ENCODE measurements at places on chromosomes 1 and 21. TPM values are rescaled to one million over a fixed set of nuclear protein-coding genes. Genes with fewer than 3 reads are reported as not detected.

The F5 gene
- total RNA-seq: 0.90 TPM

The NID1 gene
- total RNA-seq: 55.4 TPM

DNA sequence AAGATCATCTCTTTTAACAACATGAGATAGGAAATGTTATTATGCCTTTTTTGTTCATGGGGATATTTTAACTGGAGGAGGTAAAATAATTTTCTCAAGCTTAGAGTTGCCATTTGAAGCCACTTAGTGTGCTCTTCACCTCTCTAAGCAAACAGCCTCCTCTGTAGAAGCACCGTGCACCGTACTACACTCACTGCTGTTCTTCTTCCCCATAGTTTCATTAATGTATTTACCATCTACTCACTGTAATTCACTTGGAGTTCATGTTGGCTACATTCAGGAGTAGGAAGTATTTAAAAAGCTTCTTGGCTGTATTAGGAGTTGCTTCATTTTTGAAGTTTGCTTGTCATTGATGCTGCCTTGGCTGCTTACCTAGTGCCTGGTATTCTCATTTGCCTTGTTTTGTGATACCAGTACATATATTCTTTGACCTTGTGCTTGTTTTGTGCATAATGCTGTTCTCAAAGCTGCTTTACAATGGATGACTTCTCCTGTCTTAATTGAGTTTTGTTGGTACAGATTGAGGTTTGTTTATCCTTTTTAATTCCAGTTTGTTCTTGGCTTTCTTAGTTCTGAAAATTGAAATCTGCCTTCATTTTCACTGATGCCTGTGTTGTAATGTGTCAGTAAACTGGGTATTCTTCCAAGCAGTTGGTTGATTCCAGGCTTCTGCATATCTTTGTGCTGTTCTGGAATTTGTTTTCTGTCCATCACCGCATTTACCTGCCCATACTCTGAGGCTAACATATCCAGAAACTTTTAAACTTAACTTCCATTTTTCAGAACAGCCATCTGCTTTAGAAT is 240.4 kb downstream of the HMCN1 start:
- no peak for DNase-seq

DNA sequence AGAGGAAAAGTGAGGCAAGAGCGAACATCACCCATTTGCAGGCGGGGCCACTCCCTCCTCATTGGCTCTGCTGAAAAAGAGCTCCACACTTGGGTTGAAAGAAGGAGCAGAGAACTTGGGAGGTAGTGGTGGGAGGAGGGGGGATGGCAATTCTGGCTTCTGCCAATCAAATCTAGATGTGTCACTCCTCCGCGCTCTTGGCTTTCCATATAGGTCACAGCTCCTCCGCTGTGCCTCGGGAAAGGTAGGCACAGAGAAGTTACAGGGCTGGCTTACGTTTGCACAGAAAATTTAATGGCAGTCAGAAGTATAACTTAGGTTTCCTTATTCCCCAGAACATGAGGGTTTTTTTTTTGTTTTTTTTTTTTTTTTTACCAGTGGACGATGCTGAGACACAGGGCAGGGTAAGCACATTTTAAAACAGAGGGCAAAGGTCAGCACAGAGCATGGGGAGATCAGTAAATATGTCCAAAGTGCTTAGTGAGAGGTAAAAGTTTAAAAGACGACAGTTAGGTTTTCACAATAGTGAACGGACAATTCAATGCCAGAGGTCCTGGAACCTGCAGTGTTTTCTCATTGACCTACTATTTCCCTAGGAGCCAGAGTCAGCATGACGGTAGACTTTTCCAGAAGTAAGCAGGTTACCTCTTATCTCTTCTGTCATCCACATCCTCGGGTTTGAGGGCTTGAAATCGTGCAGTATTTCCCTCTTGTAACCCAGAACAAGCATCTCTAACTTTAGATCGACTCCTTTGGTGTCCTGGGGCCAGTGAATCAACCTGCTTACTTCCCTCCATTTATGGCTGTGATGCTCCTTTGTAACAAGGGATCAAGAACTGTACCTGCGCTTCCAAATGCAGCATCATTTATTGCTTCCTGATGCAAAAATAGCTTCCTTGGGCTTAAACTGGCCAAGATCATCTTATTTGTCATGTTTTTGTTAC is 258.9 kb upstream of the PROX1 start:
- DNase-seq: no peak

The ENSA gene
- 181 TPM for total RNA-seq

- peak; percentile 95 for DNase-seq
These were observed 61.3 kb downstream of the RAP1GAP start for GRCh38 chr1:21607549-21608529.

- no peak for DNase-seq
These were observed 184.9 kb downstream of the PLA2G4A start for GRCh38 chr1:187013582-187014200.

The SLC35F3 gene
- total RNA-seq: 0.58 TPM

GRCh38 chr21:26972192-26972591 is 5.3 kb upstream of the ADAMTS5 start:
- no peak for DNase-seq

DNA sequence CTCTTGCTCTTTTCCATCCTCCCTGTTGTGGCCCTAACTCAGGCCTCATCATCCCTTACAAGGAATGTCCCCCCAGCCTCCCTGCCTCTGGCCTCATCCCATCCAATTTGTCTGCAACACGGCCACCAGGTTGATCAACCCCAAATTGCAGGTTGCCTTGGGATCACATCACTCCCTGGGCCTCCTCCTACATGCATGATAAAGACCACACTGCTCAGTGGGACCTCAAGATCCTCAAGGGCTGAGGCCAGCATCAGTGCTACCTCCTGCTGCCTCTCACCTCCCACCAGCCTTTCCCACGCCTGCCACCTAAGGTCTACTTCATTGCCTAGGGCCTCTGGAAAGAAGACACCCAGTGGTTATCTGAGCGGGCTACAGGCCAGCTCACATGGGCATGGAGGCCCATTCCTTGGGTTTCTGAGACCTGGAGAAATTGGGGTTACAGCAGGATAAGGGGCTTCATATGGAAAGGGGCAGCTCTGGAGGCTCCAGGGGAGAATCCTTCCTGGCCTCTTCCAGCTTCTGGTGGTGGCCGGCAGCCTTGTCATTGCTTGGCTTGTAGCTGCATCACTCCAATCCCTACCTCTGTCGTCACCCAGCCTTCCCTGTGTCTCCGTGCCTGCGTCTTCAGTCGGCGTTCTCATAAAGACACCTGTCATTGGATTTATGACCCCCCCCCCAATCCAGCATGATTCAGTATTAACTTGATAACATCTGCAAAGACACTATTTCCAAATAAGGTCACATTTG is 60.5 kb downstream of the KLHDC7A start:
- no peak for DNase-seq

DNA sequence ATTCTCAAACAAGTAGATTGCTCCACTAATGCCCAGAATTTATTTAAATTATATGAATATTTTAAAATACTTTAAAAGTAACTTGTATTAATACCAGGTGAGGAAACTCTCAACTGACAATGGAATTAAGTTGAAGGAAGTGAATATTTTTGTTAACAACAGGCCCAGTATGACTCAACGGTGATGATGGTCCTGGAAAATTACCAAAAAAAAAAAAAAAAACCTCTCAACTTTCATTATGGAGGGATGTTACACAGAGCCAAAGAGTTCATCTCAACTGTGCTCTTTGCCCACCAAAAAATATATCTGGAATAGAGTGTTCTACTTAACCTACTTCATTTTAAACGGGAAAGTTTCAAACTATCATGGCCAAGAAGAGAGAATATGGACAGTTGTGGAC is 28.3 kb downstream of the CFH start:
- DNase-seq: no peak

The LCE1E gene
- not detected for total RNA-seq

DNA sequence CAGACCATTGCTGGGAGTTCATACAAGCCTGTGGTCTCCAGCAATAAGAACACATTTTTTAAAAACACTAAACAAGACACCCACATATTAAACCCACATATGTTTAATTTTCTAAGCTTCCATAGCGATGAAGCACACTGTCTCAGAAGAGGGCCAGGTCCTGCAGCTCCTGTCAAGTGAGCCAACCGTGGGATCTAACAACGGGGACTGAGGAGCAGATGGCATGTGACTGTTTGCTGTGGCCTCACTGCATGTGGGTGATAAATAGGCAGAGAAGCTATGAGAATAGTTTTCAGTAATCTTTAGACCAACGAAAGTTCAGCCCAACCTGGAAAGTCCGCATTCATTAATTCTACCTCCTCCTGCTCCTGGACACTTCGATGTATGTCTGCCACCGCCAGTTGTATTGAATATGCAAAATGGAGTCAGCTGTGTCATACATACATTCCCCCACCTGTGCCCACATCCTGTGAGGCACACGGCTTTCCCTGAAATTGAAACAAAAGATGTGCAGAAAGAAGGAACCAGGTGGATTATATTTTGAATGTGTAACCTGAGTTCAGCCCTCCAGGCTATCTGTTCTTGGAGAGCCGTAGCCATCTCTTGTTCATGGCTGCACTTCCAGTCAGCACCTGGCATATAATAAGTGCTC is 88.2 kb downstream of the MIS18A start:
- no peak for DNase-seq

DNA sequence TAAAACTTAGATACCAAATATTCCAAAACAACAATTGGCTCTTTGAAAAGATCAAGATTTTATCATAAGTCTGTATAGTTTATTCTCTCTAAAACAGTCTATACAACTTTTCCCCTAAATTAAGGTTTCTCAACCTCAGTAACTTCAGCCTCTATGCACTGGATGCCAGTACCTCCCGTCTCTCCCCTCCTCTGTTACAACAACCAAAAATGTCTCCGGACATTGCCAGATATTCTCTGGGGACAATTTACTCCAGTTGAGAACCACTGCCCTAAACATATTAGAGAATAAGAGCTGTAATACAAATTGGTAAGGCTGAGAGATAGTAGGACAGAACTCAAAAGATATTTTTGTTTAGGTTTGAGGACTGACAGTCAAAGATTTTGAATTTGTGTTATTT is 71.6 kb downstream of the TMEM200B start:
- DNase-seq: no peak

- no peak for DNase-seq
These were observed 50.7 kb downstream of the MATN1 start for GRCh38 chr1:30672661-30673060.

The CLCA4 gene
- not detected for total RNA-seq

DNA sequence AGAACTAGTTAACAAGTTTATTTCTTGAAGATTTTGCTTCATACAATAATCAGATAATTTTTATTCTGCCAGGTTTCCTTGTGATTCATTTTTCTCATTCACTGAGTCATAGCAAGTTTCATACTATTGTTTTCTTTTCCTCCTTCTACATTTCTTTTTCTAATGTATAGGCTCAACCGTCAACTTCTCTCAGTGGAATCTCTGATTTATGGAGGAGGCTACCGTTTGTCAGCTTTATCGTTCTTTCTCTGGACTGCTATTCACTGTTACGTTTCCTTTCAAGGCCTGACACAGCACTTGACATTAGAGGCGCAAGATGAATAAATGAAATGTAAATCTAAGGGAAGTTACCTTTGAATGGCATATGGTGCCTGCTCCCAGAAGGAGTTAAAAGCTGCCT is 284.3 kb upstream of the NR5A2 start:
- DNase-seq: no peak

The LAMC2 gene
- total RNA-seq: 104 TPM

DNA sequence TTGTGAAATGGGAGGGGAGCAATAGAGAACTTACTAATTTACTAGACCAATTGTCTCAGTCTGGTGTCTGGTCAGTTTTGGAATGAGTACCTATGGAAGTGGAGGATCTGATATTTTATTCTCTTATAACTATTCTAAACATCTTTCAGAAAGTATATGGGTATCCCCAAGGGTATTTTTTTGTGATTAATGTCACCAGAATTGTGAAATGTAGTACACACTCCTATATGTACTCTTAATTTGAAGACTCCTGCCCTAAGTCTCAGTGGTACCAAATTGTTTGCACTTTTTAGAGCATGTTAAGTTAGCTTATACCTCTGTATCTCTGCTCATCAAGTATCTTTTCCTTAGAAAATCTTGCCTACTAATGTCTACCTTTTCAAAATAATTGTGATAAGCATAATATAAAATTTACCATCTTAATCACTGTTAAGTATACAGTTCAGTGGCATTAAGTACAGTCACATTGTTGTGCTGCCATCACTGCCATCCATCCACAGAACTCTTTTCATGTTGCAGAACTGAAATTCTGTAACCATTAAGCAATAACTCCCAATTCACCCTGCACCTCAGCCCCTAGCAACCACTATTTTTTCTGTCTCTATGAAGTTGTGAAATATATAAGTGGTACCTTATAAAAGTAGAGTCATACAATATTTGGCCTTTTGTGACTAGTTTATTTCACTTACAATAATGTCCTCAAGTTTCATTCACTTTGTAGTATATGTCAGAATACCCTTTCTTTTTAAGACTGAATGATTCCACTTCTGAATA is 40.5 kb downstream of the SLC30A7 start:
- no peak for DNase-seq

GRCh38 chr1:210397681-210398080 is 69.0 kb downstream of the HHAT start:
- no peak for DNase-seq

The ADIPOR1 gene
- 138 TPM for total RNA-seq

The GPA33 gene
- 0.55 TPM for total RNA-seq

DNA sequence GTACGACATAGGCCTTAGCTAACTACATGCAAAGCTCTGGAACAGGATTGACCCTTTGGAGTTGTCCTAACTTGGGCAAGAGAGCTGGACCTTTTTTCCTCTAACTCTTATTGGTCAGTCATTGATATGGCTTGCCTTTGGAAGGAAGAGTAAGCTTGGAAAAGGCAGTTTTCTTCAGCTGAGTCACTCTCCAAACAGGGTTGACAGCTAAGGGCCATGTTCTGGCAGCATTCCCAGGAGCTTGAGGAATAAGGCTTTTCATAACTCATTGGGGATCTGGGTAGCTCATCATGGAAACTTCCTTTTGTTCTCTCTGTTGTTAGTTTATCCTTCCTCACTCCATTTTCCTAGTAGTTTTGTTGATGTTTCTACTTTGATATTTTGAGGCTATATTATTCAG is 14.5 kb upstream of the ERRFI1 start:
- no peak for DNase-seq

- DNase-seq: no peak
These were observed 3.7 kb downstream of the ARL8A start for GRCh38 chr1:202140833-202141232.

DNA sequence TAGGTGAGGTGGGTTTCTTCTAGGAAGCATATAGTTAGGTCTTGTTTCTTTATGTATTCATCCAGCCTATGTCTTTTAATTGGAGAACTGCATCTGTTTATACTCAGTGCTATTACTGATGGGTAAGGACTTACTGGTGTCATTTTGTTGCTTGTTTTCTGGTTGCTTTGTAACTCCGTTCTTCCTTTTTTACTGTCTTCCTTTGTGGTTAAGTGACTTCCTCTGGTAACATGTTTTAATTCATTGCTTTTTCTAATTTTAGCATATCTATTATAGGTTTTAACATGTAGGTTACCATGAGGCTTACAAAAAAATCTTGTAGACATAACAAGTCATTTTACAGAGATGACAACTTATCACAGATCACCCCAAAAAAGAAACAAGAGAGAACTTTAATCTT is 160.8 kb downstream of the VAV3 start:
- no peak for DNase-seq

The FCRLB gene
- total RNA-seq: 0.70 TPM

DNA sequence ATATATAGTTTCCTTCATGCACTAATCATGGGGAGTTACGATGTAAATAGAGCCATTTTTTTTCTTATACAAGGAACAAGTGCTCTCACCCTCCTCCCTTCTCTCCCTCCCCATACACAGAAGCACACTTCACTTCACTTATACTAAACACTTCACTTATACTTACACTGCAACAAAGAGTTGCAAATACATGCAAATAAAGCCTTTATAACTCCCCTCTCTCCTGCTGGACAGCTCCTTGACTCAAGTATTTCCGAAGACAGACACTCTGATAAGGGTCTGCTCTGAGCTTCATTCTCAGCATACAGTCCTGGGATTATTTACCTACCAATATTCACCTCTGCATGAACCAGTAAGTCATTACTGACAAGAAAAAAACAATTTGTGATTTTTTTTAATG is 35.6 kb upstream of the ERG start:
- DNase-seq: peak; percentile 68
